ENCODE measurements at places on chromosomes 6 and 20.

GRCh38 chr6:6657085-6657819, 68.7 kb downstream of the LY86 start:
- DNase-seq = no peak

DNA sequence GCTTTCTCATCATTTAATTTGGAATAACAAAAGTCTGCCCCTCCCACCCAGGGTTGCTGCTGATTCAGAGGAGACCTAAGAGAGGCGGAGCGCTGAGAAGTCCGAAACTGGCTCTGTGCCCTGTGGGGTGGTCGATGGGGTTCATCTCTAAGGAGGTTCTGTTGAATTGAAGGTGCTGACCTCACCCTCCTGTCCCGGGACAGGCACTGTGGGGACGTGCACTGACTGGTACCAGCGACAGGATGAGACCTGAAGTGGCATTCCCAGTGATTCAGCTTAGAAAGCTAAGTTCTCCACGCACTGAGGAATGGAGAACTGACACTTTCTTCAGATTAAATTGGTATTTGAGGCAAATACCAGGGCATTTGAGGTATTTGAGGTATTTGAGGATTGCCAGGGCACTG, 1.3 kb downstream of the GUCA1B start:
- DNase-seq = no peak

- DNase-seq = no peak
Observed at GRCh38 chr6:44896701-44897100, 431.4 kb upstream of the RUNX2 start.

GRCh38 chr20:16865406-16865805, 117.2 kb downstream of the OTOR start:
- no peak for DNase-seq

GRCh38 chr6:93366506-93366905, 52.9 kb downstream of the EPHA7 start:
- no peak for DNase-seq

- DNase-seq = no peak
Observed at GRCh38 chr20:1811621-1812498, 83.3 kb upstream of the SIRPA start.

GRCh38 chr20:34084227-34084923, 27.7 kb downstream of the EIF2S2 start:
- no peak for DNase-seq

Measured in thoracic aorta (tissue), 2 donors.